ENCODE measurements at places on chromosomes 6 and 20. TPM values are rescaled to one million over a fixed set of nuclear protein-coding genes. Genes with fewer than 3 reads are reported as not detected.

- DNase-seq = no peak
These were observed 173.6 kb downstream of the CDC5L start for GRCh38 chr6:44561060-44561623.

GRCh38 chr6:78810146-78810545, 57.2 kb upstream of the IRAK1BP1 start:
- no peak for DNase-seq

- DNase-seq = no peak
These were observed 61.9 kb downstream of the GJA10 start for GRCh38 chr6:89956182-89956581.

DNA sequence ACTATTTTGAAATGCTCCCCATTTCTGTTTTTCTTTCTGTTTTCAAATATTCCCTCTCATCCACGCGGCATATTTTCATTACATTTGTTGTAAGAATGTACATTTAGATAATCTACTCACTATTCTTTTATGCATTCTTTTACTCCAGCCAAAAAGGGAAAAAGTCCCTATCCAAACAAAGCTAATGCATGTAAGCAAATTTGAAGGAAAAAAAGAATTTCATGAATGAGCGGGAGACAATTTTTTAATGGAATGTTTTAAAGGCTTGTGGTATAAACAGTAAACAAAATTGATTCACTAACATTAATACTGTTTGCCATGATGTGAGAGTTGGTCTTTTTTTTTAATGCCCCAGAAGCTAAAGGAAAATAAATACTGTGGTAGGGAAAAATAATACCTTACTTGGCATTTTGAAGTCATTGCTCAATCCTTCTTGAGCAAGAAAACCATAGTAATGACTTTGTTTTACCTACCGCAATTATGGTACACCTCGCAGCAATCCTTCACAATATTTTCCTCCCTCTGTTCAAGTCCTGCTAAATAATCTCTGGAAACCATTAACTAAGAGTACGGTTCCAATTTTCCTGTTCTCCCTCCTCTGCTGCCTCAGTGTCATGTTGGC, 79.0 kb downstream of the BACH2 start:
- no peak for DNase-seq

The MSH5 gene
- polyA plus RNA-seq = 16.0 TPM

The CRIP3 gene
- polyA plus RNA-seq = 4.3 TPM

The DXO gene
- 32.1 TPM for polyA plus RNA-seq

Measured in left renal pelvis (tissue), 4 donors.